Stimulated activated CD8-positive, alpha-beta memory T cell treated with anti-CD3 and anti-CD28 coated beads, Interleukin-4, amount 100 ng/mL, for 1 hour (primary cell): ENCODE measurements at places on chromosomes 11 and 22.

DNA sequence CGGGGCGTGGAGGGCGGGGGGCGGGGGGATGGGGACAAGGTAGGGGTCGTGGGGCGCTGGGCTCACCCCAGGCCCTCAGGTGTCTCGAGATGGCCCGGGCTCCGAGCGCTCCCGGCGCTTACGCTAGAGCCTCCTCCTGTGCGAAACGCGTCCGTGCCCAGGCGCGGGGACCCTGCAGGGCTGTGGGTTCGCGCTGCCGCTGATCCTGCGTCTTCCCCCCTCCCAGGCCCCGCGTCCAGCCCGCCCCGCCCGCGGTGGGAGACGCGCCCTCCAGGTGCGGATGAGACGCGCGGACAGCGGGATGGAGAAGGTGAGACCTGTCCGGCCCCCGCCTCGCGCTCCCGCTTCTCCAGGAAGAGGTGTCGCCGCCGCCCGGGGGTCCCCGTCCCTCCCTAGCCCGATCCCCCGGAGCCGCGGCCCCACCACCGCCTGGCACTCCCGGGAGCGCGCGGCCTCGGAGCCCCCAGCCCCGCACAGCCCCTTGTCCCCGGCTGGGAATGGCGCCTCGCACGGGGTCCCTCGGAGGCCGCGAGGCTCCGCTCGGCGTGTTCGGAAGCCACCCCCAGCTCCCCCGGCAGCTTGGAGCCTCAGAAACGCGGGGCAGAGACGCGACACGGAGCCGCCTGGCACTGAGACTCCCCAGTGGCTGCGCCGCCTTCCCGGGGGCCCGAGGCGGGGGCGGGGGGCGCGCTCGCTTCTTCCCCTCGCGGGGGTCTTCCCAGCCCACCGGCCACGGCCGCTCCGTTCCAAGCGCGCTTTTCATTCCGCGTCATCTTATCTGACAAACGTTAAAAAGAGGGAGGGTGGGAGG lies 27.6 kb upstream of the TOLLIP start:
- DNase-seq = no peak

DNA sequence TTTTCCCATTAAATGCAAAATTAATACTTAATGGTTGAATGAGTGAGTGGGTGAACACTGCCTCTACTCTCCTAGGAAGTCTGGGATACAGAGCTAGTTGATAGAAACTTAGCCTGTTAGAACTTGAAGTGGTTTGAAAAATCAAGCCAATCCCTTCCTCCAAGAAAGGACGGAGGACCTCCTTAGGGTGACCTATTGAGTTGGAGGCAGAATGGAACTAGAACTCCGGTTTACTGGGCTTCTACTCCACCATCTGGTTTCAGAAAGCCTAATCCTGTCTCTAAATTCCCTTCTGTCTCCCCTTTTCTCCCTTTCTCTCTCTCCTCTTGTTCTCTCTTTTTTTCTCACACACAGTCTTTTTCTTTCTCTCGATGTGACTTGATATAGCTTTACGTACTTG lies 19.6 kb upstream of the IL18BP start:
- DNase-seq = no peak

GRCh38 chr22:42217019-42217751 lies 53.3 kb downstream of the TCF20 start:
- DNase-seq = no peak

- no peak for DNase-seq
Measured at GRCh38 chr11:88535916-88536547, 198.5 kb upstream of the CTSC start.

GRCh38 chr11:131759140-131759539 lies 388.7 kb downstream of the NTM start:
- no peak for DNase-seq

DNA sequence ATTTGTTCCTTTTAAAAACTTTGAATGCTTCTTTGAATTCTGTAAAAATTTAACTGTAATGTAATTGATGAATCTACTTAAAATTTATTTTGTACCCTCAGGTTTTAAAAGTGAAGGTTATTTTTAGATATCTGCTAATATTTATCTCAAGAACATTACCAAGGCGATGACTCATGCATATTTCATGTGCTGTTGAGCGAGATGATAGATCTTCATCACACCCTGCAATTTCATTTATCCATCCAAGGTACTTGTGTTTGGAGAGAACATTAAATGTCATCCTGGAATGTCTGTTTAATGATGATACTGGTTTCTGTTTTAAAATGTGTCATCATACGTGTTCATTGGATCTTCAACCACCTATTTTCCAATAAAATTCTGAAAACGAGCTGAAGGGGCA lies 6.7 kb upstream of the OOSP4A start:
- no peak for DNase-seq

DNA sequence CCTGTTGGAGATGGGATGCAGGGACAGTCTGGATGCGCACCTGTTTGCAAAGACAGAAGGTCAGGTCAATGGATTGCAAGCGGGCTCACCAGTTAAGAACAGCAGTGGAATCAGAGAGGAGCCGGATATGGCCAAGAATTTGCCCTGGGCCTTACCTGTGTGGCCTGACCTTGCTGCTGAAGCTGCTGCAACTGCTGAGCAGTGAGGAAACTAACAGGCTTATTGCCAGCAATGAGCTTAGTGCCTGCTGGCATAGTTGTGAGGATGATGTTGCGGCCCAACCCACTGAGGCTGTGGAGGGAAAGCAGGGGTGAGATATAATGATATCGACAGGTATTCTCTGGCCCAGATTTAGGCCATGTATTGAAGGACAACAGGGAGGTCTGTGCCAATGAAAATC lies 30.6 kb downstream of the NFRKB start:
- no peak for DNase-seq

DNA sequence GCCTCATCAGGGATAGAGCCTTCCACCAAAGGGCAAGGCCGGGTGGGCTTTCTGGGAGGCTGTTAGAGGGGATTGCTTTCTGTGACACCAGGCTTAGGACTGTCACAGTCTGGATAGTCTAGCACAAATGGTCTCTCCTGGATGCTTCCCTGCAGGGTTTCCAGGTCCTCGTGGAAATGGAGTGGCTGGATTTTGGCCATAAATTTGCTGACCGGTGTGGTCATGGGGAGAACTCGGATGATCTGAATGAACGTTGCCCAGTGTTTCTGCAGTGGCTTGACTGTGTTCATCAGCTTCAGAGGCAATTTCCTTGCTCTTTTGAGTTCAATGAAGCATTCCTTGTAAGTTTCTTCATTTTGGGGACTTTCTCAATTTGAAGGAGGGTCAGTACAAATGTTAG lies 67.1 kb upstream of the HORMAD2 start:
- no peak for DNase-seq

GRCh38 chr11:57773026-57773598 lies 11.5 kb downstream of the CTNND1 start:
- DNase-seq = no peak

DNA sequence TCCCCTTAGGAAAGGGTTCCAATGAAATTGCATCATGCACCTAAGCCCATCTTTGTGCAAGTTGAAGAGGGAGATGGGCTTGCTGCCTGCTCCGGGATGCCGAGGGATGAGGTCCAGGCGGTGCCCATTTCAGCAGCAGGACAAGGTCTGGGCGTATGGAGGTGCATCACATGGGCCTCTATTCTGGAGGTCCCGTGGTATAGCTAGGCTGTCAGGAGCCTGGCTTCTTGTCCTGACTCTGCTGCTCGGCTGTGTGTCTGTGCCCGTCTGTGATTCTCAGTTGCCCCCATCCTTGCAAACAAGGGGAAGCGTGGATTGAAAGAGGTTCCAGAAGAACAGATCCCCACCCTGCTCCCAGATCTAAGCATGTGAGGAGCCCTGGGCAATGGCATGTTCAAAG lies 130.0 kb downstream of the OSBP2 start:
- no peak for DNase-seq

DNA sequence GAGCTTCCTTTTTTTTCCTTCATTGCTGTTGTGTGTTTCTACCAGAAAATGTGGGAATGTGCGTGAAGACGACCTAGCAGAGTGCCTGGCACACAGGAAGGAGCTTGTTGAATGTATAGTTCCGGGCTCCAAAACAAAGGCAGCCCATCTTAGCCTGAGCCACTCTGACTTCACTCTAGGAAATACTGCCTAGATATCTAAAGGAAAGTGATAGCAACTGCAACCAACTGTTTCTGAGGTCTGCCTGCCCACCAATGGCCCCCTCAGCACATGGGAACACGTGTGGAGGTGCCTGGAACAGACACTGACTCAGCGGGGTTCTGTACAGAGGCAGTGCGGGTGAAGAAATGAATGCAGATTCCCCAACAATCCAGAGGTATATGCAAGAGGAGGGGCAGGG lies 14.7 kb upstream of the XBP1 start:
- DNase-seq = no peak

DNA sequence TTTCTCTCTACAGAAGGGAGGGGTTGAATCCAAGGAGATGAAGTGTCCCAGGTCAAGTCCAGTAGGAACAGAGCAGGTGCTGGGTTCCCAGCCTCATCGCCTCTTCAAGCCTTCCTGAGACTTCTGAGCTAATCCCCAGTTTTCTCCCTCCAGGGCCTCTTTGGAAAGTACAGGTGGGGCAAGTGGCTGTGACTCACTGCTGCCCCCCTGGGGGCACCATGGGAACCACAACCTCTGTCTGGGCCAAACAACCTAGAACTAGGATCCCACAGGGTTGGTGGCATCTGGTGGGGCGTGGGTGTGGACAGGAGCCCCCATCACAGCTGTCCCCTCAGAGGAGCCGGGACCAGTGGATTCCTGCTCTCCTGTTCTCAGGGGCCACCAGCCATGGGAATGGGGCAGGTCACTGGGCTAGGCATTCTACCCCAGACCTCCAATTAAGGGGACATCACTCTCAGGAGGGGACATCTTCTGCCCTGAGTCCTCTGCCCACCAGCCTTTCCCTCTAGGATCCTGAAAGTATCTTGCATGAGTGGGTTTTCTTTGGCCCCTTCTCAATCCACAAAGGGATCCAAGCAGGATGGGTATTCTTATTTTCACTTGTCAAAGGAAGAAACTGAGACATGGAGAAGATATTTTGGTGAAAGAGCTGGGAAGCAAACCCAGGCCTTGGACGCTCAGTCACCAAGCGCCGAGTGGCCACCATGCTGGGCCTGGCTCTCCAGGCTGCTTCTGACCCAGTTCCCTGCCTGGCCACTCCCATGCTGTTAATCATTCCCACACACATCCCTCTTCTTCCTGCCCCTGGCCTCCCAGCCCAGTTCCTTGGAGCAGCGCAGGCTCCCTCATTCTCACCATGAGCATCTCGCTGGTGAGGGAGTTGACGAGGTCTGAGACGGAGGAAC lies 23.8 kb downstream of the LRRC10B start:
- peak; percentile 3 for DNase-seq

- DNase-seq = no peak
Measured at GRCh38 chr22:27420195-27420816, 381.2 kb downstream of the MN1 start.

DNA sequence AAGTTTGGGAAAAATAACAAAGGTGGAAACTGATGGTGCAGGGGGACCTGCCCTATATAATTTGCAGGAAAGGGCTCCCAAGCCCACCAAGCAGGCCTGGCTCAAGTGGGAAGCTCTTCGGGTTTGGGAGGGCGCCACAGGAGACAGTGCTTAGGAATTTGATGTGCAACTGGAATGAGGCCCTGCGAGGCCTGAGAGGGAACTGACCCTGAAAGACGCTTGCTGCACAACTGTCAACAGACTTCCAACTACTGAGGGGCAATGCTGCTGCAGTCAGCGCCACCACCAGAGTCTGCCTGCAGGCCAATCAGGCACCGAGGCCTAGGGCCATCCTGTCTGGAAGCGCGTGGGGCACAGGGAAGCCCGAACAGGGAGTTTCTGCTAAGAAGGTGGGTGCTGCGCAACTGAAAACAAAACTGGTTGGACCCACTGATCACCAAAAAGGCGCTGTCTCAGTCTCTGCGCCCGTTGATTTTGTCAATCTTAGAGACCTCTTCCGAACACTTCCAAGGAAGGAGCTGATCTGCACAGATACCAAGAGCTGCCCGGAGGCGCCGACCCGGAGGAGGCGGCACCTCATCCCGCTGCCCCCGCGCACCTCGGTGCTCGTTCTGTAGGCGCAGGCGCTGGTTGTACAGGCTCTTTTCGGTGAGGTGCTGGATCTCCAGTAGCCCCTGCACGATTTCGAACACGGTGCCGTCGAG lies 667 bp downstream of the DGCR6L start:
- no peak for DNase-seq

- no peak for DNase-seq
Measured at GRCh38 chr22:21963286-21963685, 10.6 kb upstream of the PPM1F start.
